Stimulated activated CD8-positive, alpha-beta memory T cell treated with anti-CD3 and anti-CD28 coated beads, Interleukin-2, amount 100 ng/mL, for 48 hours (primary cell): ENCODE measurements at places on chromosomes 1 and 21.

GRCh38 chr21:15042531-15042930 lies 22.3 kb downstream of the NRIP1 start:
- no peak for DNase-seq

DNA sequence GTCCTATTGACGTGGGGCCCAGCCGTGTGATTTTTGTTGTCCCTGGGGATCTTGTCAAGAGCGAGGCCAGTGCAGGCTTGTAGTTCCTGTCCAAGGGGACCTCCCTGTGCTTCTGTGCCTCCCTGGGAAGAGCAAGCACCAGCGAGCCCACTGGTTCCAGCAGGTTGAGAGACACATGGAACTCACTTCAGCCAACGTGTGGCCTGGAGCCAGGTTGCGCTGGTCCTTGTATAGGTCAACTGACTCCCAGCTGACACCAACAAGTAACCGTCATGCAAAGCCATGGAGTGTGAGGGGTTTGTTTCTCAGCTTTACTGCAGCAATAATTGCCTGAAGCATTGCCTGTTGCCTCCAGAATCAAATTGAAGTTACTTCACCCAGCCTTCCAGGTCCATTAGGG lies 63.0 kb downstream of the DISP3 start:
- DNase-seq = no peak

- no peak for DNase-seq
Observed at GRCh38 chr1:214316593-214316992, 35.6 kb downstream of the SMYD2 start.

- DNase-seq = no peak
Observed at GRCh38 chr1:210234329-210234757, 1.7 kb downstream of the SERTAD4 start.

- DNase-seq = peak; percentile 40
Observed at GRCh38 chr1:247373721-247374141, 42.1 kb upstream of the ZNF496 start.

GRCh38 chr1:155022927-155023236 lies 10.7 kb downstream of the DCST2 start:
- DNase-seq = no peak

DNA sequence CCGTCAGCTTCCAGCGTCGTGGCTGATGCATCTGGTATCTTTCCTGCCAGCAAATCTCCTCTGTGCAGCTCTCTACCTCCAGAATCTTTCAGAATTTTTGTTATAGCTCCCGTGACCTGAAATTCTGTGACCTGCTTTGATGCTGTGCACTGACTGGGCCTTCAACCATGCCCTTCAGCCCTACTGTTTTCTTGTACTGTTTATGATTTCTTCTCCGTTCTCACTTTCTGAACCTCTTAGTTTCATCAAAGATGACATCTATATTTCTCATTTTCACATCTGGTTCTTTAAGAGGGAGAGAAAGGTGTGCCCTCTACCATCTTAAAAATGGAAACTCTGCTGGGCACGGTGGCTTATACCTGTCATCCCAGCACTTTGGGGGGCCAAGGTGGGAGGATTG lies 5.7 kb downstream of the PRDM15 start:
- DNase-seq = no peak

- no peak for DNase-seq
Observed at GRCh38 chr1:86573763-86574484, 27.0 kb downstream of the CLCA4 start.

DNA sequence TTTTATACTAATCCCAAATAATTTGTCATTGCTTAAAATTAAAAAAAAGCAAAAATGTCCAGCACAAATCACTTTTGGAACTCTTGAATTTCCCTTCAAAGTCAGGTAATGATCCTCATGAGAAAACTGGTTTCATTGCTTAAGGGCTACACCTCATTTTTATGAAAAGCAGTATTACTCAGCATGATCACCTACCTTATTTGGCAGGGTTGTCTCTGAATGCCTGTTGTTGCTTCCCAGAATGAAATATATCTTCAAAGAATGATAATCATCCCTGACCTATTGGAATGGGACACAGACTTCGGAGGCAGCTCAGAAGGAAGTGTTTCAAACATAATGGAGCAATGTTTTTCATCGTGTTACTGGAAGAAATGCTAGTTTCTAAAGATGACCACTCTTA lies 29.7 kb downstream of the C1orf21 start:
- DNase-seq = no peak

GRCh38 chr1:169727307-169727706 lies 6.6 kb downstream of the SELE start:
- no peak for DNase-seq

GRCh38 chr1:91498498-91499245 lies 2.0 kb upstream of the CDC7 start:
- no peak for DNase-seq

DNA sequence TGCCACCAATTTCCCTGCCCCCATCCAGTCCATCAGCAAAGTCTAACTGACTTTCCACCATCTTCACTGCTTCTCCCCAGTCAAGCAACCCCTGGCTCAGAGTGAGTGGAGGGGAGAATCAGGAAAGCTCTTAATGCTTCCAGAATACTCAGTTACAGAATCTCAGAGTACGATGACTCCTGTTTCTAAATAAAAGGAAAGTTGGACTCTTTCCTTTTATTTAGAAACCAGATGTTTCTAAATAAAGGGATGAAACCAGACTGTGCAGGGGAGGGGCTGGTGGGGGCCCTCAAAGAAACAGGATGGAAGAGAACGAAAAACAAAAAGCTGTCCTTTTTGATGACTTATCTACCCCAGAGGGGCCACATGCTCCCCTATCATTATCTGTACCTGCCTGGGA lies 85.2 kb upstream of the PPM1J start:
- no peak for DNase-seq

GRCh38 chr1:54614563-54614962 lies 8.8 kb downstream of the FAM151A start:
- DNase-seq = no peak
